Activated naive CD4-positive, alpha-beta T cell treated with anti-CD3 and anti-CD28 coated beads, Interleukin-2, amount 50 U/mL, for 72 hours (primary cell): ENCODE measurements at places on chromosomes 4 and X.

DNA sequence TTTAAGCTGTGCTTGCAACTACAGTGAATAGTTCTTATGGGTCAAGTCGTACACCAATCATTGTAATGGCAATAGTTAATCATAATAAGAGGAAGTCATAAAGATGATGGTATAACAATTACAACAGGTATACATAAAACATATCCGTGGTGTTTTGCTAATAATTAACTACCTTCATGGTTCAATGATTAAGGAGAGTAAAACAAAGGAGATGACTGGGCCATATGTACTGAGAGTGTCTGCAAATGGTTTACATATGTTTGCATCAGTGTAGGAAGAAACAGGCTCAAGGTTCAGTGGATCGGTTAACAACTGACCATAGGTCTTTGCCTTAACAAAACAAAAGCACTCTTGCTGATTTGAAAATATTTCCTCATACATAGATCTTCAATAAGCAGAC is 253.0 kb downstream of the COX7B2 start:
- DNase-seq, result no peak

DNA sequence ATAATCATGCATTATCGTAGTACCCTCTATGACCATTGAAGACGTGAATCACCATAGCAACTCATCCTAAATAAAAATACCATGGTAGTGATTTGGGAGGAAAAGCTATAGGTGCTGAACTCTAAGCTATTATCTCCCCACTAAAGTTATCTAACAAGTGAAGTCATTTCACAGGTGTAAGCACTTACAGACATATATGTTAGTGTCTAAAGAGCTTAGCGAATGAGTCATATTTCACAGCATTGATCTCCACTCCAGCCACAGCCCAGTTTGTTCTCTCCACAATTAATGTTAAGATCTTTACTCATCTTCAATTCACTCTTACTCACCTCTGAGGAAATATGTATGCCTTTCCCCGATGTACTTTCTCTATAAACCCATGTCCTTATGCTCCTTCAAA is 57.0 kb downstream of the DCAF8L1 start:
- no peak for DNase-seq

GRCh38 chr4:68489338-68489737 is 42.1 kb downstream of the TMPRSS11E start:
- no peak for DNase-seq

DNA sequence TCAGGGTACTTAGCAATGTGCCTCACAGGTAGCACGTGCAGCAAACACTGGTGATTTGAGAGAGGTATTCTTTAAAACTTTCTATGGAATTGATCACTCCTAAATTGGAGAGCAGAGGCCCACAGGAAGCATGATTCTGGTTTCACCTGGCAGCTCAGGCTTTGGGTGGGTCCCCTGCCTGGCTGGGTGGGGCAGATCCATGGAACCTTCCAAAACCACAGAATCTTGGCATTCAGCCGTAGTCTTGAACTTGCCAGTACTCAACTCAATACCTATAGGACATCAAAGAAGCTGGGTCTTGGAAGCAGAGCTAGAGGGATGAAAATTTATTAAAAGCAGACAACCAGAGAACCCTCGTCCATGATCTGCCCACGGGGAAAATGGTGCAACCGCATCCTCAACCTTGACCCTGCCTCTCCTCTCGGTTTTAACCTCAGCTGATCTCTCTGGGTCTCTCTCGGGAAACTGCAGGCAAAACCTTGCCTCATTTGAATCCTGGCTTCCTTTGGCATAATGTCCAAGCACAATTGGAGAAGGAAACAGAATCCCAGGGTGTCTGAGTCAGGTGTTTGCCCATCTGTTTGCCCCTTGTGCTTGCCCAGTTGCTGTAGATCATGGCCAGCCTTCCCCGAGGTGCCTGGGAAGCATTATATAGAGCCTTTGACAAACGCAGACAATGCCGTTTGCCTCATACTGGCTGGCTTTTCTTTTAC is 22.9 kb downstream of the OTOP1 start:
- no peak for DNase-seq

- no peak for DNase-seq
Measured at GRCh38 chr4:152920768-152921167, 15.4 kb upstream of the FHDC1 start.

DNA sequence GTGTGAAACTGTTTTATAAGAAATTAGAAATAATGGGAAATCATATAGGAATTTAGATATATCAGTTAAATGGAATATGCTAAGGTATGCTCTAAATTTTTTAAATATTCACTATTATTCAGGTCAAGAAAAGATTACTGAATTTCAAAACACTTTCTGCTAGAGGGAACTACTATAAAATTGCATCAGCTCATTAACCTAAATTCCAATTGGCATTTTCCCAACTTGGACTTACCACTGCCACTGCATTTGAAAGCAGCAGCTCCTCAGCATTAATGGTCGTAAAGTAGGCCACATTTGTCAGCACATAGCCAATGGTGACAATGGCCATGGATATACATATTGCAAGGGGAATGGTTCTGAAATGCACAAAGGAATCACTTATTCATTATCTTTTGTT is 57.3 kb downstream of the SLC7A11 start:
- DNase-seq, result no peak

- DNase-seq, result peak; percentile 38
Measured at GRCh38 chr4:8594097-8595038, 1.8 kb downstream of the CPZ start.

DNA sequence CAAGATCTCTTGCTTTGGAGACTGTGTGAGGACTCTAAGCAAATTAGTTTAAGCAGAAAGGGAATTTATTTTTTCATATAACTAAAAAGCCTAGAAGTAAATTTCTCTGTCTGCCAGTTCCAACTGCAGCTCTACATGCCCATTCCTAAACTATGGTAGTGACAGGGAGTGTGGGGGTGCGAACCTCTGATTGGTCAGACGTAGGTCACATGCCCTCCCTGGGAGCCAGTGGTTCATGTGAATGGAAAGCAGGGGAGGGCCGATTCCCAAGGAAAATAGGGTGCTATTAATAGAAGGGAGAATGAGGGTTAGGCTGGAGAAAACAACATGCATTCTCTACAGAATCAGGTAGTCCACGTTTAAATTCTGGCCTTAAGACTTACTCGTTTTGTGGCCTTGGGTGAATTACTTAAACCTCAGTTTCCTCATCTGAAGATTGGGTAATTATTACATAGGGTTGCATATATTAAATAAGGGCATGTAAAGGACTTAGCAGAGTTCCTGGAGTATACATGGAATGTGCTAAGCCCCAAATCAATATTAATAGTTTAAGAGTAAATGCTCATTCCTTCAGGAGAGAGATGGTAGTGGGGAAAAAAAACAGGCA is 7.2 kb downstream of the RAB33B start:
- DNase-seq, result no peak

DNA sequence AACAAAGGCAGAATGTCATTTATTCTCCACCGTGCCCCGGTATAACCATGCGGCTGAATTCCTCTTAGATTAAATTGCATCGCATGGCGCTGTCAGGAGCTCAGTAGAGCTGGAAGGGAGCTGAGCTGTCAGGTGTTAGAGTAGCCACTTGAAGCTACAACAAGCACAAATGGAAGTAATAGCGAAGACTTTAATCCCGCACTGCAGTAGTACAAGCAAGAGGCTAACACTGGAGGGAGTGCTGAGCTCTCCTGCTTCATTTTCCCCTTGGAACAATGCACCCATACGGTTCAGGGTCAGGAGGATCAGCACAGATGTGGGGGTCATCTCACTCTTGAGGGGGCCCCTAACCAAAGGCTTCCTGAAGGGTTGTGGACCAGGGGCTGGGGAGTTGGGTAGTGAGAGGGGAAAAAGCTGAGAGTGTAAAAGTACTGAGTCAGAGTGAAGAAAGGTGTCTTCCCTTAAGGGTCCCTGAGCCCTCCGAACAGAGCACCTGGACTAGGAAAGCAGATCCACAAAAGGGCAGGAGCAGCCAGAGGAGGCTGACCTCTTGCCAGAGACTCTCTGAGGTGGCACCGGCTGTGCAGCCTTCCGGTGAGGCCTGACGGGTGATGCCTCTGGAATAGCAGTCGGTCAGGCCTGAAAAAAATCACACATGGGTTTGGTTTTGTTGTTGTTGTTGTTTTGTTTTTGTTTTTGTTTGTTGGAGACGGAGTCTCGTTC is 36.0 kb upstream of the CBR4 start:
- no peak for DNase-seq

- no peak for DNase-seq
Measured at GRCh38 chr4:122666527-122667245, 45.8 kb upstream of the IL21 start.

GRCh38 chrX:133544115-133544514 is 128.8 kb upstream of the GPC4 start:
- DNase-seq, result no peak

GRCh38 chrX:136318156-136318555 is 17.4 kb downstream of the ADGRG4 start:
- no peak for DNase-seq

GRCh38 chr4:6695660-6696610 is 2.3 kb downstream of the S100P start:
- no peak for DNase-seq

DNA sequence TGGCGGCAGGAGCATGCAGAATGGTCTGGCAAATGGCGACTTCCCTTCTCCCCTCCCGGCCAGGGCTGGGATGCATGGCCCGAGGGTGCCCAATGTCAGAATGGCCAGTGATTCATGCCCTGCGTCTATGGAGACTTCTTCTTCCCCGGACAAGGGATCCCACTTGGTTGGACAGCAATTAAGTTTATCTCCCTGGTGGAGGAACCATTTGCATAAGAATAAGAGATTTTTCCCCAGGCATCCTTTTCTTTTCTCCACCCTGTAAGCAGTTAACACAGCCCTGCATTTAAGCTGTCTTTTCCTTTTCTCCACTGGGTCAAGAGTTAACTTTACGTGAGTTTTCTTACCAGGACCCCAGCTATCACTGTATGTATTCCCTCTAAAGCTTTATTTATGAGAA is 856.6 kb downstream of the GLUD2 start:
- DNase-seq, result no peak

GRCh38 chrX:71586929-71587328 is 8.7 kb downstream of the GCNA start:
- no peak for DNase-seq

- no peak for DNase-seq
Measured at GRCh38 chrX:13742397-13743176, 8.0 kb downstream of the OFD1 start.

DNA sequence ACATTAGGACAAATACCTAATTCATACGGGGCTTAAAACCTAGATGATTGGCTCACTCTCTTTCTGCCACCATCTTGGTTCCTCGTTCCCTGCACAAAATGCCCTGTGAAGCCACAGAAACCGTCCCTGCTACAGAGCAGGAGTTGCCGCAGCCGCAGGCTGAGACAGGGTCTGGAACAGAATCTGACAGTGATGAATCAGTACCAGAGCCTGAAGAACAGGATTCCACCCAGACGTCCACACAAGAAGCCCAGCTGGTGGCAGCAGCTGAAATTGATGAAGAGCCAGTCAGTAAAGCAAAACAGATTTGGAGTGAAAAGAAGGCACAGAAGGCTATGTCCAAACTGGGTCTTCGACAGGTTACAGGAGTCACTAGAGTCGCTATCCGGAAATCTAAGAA is 34.3 kb downstream of the TRIM61 start:
- no peak for DNase-seq

- DNase-seq, result no peak
Measured at GRCh38 chr4:152304220-152304619, 231.7 kb downstream of the FBXW7 start.

GRCh38 chrX:100995469-100995868 is 26.0 kb downstream of the ARL13A start:
- DNase-seq, result no peak

- DNase-seq, result no peak
Measured at GRCh38 chr4:85777908-85778631, 303.1 kb downstream of the ARHGAP24 start.

- no peak for DNase-seq
Measured at GRCh38 chr4:165692082-165692481, 181.0 kb upstream of the TLL1 start.

GRCh38 chrX:112738347-112739033 is 58.8 kb upstream of the LHFPL1 start:
- DNase-seq, result no peak

DNA sequence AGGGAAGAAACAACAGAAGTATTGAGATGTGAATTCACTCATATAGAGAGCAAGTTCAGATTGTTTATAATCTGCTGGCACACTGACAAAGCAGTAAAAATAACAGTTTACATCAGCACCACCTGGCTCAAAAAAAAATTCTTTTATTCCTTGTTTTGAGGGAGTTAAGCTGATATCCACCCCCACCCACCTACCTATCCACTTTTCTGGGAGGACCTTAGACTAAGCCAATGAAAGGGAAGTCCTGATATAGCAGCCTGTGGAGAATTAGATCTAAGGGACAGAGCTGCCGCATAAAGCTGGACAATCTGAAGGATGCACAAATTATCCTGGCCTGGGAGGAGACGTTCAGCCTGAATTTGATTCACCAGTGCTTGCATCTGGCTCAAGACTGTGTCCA is 264.5 kb downstream of the RCHY1 start:
- no peak for DNase-seq

- no peak for DNase-seq
Measured at GRCh38 chr4:23874536-23874901, 15.3 kb downstream of the PPARGC1A start.

DNA sequence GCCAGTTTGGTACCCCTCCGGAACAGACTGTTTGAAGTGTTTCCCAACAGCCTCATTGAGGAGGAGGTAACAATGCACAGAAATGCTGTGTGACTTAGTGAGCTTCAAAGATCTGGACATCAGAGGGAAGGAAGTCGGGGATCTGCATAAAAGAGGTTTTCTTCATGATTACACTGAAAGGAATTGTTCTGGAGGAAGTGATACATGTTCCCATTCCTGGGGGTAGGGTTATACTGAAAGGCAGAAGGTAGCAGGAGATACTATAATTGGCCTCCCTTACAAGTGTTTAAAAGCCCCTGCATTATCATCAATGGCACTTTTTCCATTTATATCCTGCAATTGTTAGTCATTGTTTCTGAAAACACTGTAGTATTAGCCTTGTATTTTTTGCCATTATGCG is 94.0 kb upstream of the DKK2 start:
- DNase-seq, result no peak

GRCh38 chr4:128590034-128590740 is 219.3 kb upstream of the JADE1 start:
- DNase-seq, result no peak

DNA sequence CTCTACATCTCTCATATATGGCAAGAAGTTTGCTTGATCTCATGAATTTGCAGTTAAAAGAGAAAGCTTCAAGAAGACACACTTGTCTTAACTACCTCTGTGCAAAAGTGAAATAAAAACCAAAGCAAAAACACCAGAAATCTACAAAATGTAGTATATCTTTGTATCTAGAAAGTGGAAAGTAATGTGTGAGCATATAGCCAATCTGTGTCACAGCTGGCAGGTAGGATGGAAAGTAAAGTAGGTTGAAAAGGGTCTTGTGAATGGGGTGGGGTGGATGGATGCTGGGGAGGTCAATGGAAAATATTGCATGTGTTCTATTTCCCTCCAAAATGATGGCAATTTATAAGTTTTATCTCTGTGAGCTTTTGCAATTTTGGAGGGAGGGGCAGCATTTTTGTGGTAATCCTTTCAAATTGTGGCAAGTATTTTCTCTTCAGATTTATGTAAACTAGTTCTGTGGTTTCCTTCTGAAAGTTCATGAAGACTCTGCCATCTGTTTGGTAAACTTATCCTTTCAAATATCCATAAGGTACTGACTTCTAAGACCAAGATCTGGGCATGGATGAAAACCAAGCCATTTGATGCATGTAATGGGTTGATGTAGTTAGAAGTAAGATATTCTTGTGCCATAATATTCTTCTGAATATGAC is 215.9 kb upstream of the GIMD1 start:
- DNase-seq, result no peak
